ENCODE measurements at places on chromosomes 1 and 21. TPM values are rescaled to one million over a fixed set of nuclear protein-coding genes. Genes with fewer than 3 reads are reported as not detected.

The UTS2 gene
- not detected for total RNA-seq

The ASCL5 gene
- not detected for total RNA-seq

The OR2T2 gene
- total RNA-seq, result not detected

The DAB1 gene
- total RNA-seq, result not detected

The OLFM3 gene
- total RNA-seq, result not detected

The PAQR7 gene
- total RNA-seq, result 6.8 TPM

The PADI4 gene
- total RNA-seq, result not detected

The LDLRAD1 gene
- not detected for total RNA-seq

The VHLL gene
- not detected for total RNA-seq

The PKLR gene
- not detected for total RNA-seq

The CAMSAP2 gene
- total RNA-seq, result 31.1 TPM

The CADM3 gene
- total RNA-seq, result not detected

The S100B gene
- total RNA-seq, result 0.29 TPM

The OSCP1 gene
- total RNA-seq, result 15.7 TPM

The MNDA gene
- not detected for total RNA-seq

The C2CD2 gene
- total RNA-seq, result 16.3 TPM

The C1orf185 gene
- total RNA-seq, result not detected

The FAM110D gene
- not detected for total RNA-seq

The CD5L gene
- total RNA-seq, result not detected

The LIPI gene
- total RNA-seq, result not detected

The TPTE gene
- not detected for total RNA-seq

The TFAP2E gene
- total RNA-seq, result 0.33 TPM

The ADAMTS5 gene
- total RNA-seq, result 9.3 TPM

The ARID1A gene
- total RNA-seq, result 33.6 TPM

The DEPDC1 gene
- 35.5 TPM for total RNA-seq

The SPSB1 gene
- total RNA-seq, result 57.1 TPM

The RGS4 gene
- total RNA-seq, result 110 TPM

The WNT9A gene
- 3.5 TPM for total RNA-seq

The RHOU gene
- 0.99 TPM for total RNA-seq

The KCNJ6 gene
- not detected for total RNA-seq

The MCOLN3 gene
- 5.8 TPM for total RNA-seq

The OR2L2 gene
- under 0.01 TPM for total RNA-seq

The SPOCD1 gene
- total RNA-seq, result 76.4 TPM

The FAM89A gene
- 7.8 TPM for total RNA-seq

The TRIM46 gene
- total RNA-seq, result 6.0 TPM

The KRTAP10-7 gene
- total RNA-seq, result not detected

The RNASEL gene
- total RNA-seq, result 8.0 TPM

The GPR37L1 gene
- not detected for total RNA-seq

The C21orf58 gene
- total RNA-seq, result 8.9 TPM

The LCE6A gene
- total RNA-seq, result not detected

The FCRL6 gene
- total RNA-seq, result not detected

The ARHGEF11 gene
- total RNA-seq, result 22.4 TPM

The NBPF4 gene
- total RNA-seq, result not detected
